Hindlimb muscle (tissue), 1 donor: ENCODE measurements at places on chromosomes 12 and 14. TPM values are rescaled to one million over a fixed set of nuclear protein-coding genes. Genes with fewer than 3 reads are reported as not detected.

The NDRG2 gene
- 184 TPM for polyA plus RNA-seq

The IFNG gene
- not detected for polyA plus RNA-seq

The CEBPE gene
- polyA plus RNA-seq, result not detected

The KCNH5 gene
- polyA plus RNA-seq, result not detected

- DNase-seq, result peak; percentile 20
Measured at GRCh38 chr12:119115296-119115905, 63.3 kb upstream of the HSPB8 start.

DNA sequence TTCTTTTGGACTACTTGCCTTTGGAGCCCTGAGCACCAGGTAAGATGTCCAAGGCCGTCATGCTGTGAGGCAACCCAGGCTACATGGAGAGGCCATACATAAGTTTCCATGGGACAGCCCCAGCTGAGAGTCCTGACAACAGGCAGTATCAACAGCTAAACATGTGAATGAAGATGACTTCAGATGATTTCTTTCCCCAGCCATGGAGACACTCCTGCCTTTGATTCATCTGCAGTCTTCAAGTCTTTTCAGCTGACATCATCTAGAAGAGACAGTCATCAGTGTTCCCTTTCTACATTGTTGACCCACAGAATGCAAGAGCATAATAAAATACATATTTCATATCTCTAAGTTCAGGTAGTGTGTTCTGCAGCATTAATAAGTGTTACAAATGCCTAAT, 398.7 kb downstream of the BTG1 start:
- DNase-seq, result no peak

- DNase-seq, result no peak
Measured at GRCh38 chr14:56753396-56753795, 56.9 kb downstream of the OTX2 start.

GRCh38 chr14:85300107-85300506, 229.8 kb upstream of the FLRT2 start:
- no peak for DNase-seq

- no peak for DNase-seq
Measured at GRCh38 chr14:96962337-96962736, 165.2 kb downstream of the VRK1 start.

DNA sequence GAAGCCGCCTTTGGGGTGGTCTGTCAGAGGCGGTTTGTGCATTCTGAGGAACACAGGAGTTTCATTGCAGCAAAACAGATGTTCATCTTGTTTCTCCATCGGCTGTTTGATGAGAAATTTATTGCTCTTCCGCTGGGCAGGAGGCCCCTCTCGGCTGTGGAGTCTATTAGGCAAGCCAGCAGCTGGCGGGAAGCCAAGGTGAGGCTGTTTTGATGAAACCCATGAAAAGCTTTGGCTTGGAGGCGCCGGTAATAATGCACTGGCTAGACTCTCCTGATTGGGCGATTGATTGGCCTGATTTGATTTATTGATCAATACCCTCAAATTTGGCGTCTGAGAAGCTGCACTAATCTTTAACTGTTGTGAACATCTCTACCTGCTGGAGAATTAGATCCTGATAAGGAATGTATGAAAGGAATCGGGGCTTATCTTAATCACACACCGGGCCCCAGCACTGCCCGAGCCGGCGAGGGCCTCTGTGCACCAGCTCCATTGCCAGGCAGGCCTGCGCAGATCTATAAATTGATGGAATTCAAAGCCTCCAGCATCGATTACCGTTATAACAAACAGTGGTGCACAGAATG, 187.7 kb downstream of the PHETA1 start:
- peak; percentile 55 for DNase-seq

DNA sequence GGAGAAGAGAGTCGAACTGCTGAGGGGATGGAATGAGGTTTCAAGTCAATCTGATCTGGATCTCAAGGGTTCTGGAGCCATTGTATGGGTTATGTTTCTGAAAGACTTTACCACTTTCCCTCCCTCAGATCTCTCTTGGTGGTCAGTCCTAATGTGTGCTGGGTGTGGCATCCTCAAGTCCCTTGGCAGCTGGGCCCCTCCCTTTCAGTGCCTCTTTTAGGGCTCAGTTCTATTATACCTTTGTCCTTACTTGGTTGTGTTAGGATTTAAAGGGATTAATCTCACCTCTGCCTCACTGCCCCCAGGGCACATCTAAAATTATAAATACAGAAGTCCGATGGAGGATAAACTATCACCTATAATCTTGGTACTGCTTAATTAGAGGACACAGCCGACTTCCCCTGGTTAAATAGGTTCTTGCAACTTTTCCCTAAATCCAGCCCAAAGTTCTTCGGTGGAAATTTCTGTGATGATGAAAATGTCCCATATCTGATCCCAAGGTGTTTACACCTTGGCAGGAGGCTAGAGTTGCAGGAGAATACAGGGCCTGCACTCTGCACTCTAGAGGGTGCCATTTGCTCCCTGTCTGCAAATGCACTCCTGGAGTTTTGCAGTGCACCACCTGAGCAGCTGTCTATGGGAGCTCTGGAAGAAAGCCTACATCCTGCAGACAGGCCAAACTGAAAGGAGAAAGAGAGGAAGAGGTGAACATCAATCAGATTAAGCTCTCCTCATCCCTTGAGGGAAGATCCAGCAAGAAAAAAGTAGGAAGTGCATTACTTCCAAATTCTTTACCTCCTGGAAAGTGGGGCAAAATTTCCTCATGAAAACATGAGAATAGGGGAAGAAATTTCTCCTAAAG, 106.8 kb downstream of the NUAK1 start:
- no peak for DNase-seq

DNA sequence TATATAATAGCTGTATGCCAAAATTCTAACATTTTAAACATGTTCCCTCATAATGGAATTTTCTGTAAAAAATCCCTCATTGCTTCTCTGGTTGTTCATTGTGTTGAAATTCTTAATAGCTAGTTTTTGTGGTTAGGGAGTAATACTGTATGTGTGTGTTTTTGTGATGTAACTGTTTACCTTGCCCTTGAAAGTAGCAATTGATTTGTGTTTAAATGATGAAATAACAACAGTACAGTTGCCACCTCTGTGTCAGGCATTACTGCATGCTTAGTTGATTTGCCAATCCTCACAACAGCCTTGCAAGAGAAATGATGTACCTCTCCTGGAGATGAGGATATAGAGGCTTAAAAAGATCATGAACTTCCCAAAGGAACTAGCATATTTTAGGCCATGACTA, 94.9 kb downstream of the DAAM1 start:
- DNase-seq, result no peak

- no peak for DNase-seq
Measured at GRCh38 chr12:3219233-3219632, 142.1 kb downstream of the TSPAN9 start.

GRCh38 chr12:70635755-70636154, 1.5 kb downstream of the PTPRB start:
- DNase-seq, result no peak

- no peak for DNase-seq
Measured at GRCh38 chr14:67766035-67766680, 50.2 kb downstream of the ZFYVE26 start.

GRCh38 chr14:57897144-57897748, 31.4 kb upstream of the SLC35F4 start:
- no peak for DNase-seq

DNA sequence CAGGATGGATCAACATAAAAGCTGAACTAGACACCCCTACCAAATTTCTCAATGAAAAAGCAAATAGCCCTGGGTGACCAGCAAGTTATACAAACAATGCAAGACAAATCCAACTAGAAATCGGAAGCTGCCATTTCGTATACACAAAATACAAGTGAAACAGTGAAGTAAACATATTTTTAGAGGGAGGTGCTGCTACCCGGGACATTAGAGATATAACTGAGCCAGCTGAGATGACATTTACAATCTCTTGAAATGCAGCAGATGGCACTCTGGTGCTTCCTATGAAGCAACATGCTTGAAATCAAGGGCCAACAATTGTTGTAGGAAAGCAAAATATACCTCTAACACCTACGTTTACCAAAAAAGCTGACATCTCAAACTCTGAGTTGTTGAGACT, 25.5 kb downstream of the BDKRB1 start:
- no peak for DNase-seq

DNA sequence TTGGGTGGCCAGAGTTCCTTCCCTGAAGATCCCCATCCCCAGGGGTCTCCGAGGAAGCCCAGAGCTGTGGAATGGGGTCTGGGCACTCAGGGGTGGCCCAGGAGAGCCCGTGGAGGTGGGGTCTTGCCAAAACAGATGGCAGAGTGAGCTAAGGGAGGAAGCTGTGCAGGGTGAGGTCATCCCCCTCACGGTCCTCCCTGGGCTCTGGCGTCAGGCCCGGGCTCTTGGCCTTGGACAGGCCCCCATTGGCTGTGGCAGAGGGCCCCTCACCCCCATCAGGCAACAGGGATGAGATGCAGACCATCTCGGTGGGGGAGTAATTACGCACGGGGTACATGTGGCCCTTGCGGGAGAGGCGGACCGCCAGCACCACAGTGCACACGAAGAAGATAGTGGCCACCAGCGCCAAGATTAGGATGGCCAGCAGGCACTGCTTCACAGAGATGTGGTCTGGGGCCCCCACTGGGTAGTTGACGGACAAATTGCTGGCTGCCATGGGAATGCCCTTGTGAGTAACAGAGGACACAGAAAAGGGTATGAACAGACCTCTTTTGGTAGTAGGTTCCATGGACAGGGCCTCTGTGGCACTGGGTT, 10.7 kb downstream of the SELPLG start:
- DNase-seq, result no peak

GRCh38 chr12:59122784-59123183, 202.5 kb upstream of the LRIG3 start:
- peak; percentile 78 for DNase-seq

GRCh38 chr14:22623047-22623446, 21.1 kb downstream of the OR6J1 start:
- DNase-seq, result no peak

GRCh38 chr12:41344776-41345470, 156.8 kb downstream of the PDZRN4 start:
- DNase-seq, result no peak

DNA sequence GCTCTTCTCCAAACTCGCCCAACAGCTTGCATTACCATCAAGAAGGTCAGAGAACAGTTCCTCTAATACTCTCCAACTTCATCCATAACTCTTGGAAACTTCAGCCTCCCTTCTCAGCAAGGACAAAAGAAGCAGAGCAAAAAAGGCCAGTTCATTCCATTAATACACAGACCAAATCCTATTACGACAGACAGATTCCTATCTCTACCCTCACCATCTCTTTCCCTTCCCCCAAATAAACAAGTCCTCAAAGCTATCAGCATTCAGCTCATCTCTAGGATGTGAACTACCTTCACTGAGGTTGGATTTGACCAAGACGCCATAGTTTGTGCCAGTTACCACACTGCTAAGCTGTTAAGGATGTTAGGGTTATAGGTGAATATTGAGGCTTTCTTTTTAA, 25.2 kb downstream of the SINHCAF start:
- DNase-seq, result no peak

DNA sequence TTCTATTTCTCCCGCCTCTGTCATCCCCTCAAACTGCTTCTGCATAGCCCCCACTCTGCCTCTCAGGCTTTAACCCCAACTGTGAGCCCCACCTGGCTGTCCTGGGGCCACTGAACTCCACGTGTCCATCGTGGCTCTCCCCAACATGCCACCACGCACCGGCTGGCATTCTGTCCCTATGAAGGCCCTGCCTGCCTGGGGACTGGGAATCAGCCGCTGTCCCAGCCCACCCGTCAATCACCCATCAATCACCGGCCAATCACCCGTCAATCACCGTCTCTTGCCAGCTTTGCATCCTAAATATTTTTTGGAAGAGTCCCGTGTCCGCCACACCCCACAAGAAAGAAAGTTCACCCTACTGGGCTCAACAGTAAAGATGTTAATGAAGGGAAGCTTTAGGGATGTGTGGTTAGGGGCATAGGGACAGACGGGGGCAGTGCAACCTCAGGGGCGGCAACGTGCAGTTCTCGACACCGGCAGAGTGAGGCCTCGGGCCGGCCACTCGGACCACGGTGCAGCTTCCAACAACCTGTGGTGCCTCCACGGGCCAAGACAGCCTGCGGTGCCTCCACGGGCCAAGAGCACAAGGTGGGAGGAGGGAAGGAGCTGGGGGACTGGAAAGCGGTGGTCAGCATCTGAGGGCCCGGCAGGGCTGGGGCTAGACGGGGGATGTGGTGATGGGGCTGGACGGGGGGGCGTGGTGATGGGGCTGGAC, 85.6 kb downstream of the GALNT9 start:
- DNase-seq, result no peak

DNA sequence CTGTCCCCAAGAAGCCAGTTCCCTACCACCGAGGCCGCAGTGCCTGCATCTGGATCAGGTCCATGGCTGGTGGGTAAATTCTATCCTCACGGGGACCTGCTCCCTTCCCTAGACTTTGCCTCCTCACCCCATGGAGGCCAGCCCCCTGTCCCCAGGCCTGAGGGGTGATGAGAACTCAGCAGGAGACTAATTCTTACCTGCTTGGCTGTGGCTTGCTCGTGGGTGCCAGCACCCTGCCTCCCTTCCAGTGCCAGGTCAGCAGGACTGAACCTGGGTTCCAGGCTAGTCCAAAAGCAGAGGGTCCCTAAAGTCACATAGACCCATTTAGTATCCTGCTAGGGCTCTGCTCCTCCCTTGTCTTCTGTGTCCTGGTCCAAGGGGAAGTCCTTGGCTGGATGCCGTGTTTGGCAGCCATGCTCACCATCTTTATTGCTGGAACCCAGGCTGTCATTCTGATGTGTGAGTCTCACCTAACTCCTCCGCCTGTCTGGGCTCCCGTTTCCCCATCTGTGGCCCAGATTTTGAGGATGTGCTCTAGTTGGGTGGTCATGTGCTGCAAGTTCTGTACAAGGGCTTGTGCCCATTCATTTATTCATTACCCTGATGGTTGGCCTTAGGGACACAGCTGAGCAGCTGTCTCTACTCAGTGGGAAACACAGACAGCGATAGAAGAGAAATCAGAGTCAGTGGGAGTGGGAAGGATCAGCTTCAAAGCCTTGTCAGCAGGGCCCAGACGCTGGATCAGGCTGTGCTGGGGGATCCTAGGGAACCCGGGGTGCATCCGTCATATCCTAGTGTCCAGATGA, 949 bp downstream of the PLBD2 start:
- peak; percentile 45 for DNase-seq

DNA sequence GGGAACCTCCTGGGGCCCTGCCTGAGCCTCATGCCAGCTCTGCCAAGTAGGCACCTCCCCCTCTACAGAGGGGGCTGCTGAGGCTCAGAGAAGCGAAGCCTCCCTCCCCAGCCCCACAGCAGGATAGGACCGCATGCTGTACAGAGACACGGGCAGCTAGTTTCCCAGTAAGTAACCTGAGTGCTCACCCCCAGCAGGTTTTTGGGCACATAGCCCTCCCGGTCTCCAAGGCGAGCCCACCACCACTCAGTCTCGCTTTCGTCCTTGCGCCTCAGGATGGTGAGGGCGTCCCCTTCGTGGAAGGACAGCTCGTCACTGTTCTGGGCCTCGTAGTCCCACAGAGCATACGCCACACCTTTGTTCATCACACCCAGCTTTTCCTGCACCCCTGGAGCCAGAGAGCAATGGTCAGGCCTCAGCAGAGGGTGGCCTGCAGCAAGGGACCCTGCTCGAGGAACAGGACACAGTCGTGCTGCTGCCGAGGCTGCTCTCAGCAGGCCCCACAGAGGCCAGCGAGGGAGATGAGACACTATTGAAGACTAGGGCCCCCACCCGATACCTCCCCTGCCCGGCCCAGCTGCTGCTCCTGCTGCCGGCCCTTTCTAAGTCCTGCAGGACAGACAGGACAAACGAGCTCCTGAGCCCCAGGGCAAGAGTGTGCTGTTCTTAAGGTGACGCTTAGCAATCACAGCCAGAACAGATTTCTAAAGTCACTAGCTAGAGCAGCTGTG, 20.4 kb downstream of the ZFYVE21 start:
- DNase-seq, result no peak

GRCh38 chr14:55248411-55248810, 22.8 kb upstream of the FBXO34 start:
- DNase-seq, result no peak
